ENCODE measurements at places on chromosomes 12 and 14.

DNA sequence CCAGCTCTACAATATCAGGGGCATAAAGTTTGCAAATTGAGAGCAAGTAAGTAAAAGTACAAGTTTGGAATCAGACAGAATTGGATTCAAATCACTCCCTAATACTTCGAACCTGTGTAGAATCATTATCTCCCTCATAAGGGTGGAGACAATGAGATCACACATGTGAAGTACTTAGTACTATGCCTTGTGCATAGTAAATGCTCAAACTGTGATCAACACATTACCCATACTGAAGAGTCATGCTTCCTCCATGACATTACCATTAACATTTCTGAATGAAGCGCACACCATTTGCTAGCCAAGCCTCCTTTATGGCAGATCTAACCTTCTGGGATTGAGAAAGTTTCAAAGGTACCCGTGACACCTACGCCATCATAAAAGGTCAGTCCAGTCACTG is 26.6 kb upstream of the NRDE2 start:
- no peak overlapping the region for H3K27ac ChIP-seq
- H3K36me3 ChIP-seq, result no peaks in the 10 kb centered on the region
- H3K4me1 ChIP-seq, result no peaks in the 10 kb centered on the region
- no peaks in the 10 kb centered on the region for H3K27me3 ChIP-seq

GRCh38 chr14:74804219-74804825 is 41.2 kb downstream of the YLPM1 start:
- no peaks in the 10 kb centered on the region for H3K27me3 ChIP-seq
- peak; percentile 17 for DNase-seq
- H3K36me3 ChIP-seq, result peaks cover 29% of the 10 kb centered on the region
- no peak overlapping the region for H3K4me3 ChIP-seq
- no peaks in the 10 kb centered on the region for H3K4me1 ChIP-seq
- no peak overlapping the region for H3K27ac ChIP-seq

DNA sequence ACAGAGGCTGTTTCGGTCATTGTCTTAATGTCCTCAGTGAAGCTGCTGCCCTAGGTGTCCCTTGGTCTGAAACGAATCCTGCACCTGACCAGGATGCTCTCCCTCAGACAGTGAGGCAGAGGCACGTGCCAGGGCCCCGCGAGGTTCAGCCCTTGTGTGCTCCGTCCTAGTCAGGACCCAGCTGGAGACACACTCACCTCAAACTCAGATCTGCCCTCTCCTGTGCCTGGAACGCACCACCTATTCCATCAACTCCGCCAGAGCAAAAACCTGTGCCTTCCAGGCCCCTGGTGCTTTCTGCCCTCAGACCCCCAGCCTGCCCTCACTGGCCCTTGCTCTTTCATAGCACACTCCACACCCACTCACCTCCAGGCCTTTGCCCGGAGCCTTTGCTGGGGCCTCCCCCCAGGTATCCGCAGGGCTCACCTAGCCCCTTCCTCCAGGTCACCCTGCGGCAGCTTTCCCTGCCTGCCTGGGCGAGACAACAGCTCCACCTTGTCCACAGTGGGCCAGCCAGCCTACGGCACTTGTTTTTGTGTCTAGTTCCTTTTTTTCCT is 150.6 kb downstream of the BCL11B start:
- no peak overlapping the region for H3K4me3 ChIP-seq
- H3K27ac ChIP-seq, result no peak overlapping the region
- no peaks in the 10 kb centered on the region for H3K4me1 ChIP-seq
- H3K27me3 ChIP-seq, result peaks cover 26% of the 10 kb centered on the region
- no peak for DNase-seq

DNA sequence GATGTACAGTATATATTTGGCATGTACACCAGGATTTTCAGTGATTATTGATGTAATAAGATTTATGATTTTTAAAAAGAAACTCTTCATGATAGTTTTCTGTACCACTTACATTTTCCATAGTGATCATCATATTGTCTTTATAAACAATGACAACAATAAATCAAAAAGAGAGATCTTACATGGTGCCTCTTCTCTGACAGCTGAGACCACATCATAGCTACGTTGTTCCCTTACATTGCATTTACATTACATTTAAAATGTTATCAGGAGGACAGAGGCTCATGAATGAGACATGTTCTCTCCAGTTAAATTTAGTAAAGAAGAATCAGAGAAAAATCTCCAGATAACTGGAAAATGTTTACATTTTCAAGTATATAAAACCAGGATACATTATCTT is 112.4 kb downstream of the PRKCH start:
- no peak for DNase-seq
- no peak overlapping the region for H3K4me3 ChIP-seq
- H3K36me3 ChIP-seq, result peaks cover under 1% of the 10 kb centered on the region
- no peaks in the 10 kb centered on the region for H3K27me3 ChIP-seq
- H3K4me1 ChIP-seq, result peaks cover 14% of the 10 kb centered on the region

DNA sequence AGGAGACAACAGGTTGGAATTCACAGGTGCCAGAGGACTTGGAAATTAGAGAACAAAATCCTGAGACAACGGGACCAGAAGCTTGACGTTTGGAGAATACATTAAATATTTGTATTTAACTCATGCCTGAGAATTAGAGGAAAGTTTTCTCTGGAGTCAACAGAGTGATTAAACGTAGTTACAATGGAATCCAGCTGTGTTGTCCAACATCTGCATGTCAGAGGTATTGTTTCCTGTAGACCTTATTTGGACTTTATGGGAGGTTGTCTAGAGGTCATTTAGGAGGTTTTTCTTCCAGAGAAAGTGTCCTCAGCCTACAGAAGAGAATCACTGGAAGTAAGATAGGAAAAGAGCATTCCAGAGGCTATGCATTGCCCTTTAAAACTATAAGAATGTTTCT is 45.1 kb upstream of the RERGL start:
- no peak for DNase-seq
- no peaks in the 10 kb centered on the region for H3K36me3 ChIP-seq
- H3K4me3 ChIP-seq, result no peak overlapping the region
- no peak overlapping the region for H3K27ac ChIP-seq

GRCh38 chr12:127588249-127588648 is 678.7 kb upstream of the TMEM132C start:
- DNase-seq, result no peak
- H3K36me3 ChIP-seq, result no peaks in the 10 kb centered on the region
- H3K27ac ChIP-seq, result no peak overlapping the region
- H3K27me3 ChIP-seq, result no peaks in the 10 kb centered on the region
- no peaks in the 10 kb centered on the region for H3K4me1 ChIP-seq

GRCh38 chr14:65002586-65003210 is 16.0 kb downstream of the FNTB start:
- no peak overlapping the region for H3K4me3 ChIP-seq
- DNase-seq, result no peak
- no peak overlapping the region for H3K27ac ChIP-seq
- no peaks in the 10 kb centered on the region for H3K27me3 ChIP-seq
- H3K36me3 ChIP-seq, result no peaks in the 10 kb centered on the region
- peaks cover 13% of the 10 kb centered on the region for H3K4me1 ChIP-seq

GRCh38 chr14:86798330-86798729 is 1194.7 kb downstream of the GALC start:
- H3K4me3 ChIP-seq, result no peak overlapping the region
- H3K4me1 ChIP-seq, result peaks cover 45% of the 10 kb centered on the region
- H3K27ac ChIP-seq, result no peak overlapping the region
- H3K36me3 ChIP-seq, result no peaks in the 10 kb centered on the region

GRCh38 chr12:128513831-128514230 is 246.9 kb downstream of the TMEM132C start:
- H3K4me3 ChIP-seq, result no peak overlapping the region
- no peak for DNase-seq
- no peaks in the 10 kb centered on the region for H3K36me3 ChIP-seq
- H3K27me3 ChIP-seq, result no peaks in the 10 kb centered on the region
- H3K27ac ChIP-seq, result no peak overlapping the region
- no peaks in the 10 kb centered on the region for H3K4me1 ChIP-seq

GRCh38 chr12:24201258-24201970 is 251.9 kb upstream of the SOX5 start:
- H3K36me3 ChIP-seq, result no peaks in the 10 kb centered on the region
- H3K4me3 ChIP-seq, result no peak overlapping the region
- peak; percentile 2 for DNase-seq
- no peak overlapping the region for H3K27ac ChIP-seq
- H3K4me1 ChIP-seq, result peaks cover 14% of the 10 kb centered on the region

GRCh38 chr12:108309674-108310312 is 29.3 kb downstream of the CMKLR1 start:
- no peaks in the 10 kb centered on the region for H3K27me3 ChIP-seq
- peaks cover 33% of the 10 kb centered on the region for H3K4me1 ChIP-seq
- H3K36me3 ChIP-seq, result peaks cover 4% of the 10 kb centered on the region
- no peak for DNase-seq
- no peak overlapping the region for H3K27ac ChIP-seq
- no peak overlapping the region for H3K4me3 ChIP-seq

- no peak for DNase-seq
- no peak overlapping the region for H3K27ac ChIP-seq
- no peak overlapping the region for H3K4me3 ChIP-seq
- H3K27me3 ChIP-seq, result no peaks in the 10 kb centered on the region
- H3K36me3 ChIP-seq, result peaks cover 18% of the 10 kb centered on the region
Observed at GRCh38 chr12:113932381-113933196, 33.5 kb downstream of the RBM19 start.

DNA sequence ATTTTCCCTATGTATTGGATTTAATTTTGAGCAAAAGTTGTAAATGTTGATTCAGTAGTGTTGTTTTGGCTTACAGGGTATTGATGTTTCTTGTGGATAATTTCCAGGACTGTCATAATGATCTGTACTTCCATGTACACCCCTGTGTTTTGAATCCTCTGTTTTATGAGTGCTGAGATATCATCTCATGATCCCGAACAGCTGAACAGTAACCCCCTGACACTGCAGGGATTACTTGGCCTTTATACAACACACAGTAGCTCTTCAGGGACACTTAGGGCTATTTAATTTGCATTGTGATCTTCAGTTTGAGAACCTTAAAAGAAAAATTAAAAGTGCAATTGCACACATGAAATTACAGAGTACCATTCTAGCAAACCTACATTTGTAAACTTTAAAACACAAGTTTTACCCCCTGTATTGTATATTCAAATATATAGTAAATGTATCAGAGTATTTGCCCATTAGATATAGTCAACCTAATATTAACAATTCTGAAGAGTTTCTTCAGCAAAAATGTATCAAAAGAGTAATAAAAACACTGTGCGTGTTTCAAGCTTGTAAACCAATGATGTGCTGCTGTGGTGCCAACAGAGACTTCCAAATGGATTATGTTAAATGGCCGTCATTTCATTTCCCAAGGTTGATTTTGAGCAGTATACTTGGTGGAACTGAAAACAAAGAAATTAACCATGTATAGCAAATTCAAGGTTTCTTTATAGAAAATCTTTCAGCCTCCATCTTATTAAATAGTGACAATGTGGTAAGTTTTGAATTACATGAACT is 27.9 kb upstream of the MYF6 start:
- H3K4me1 ChIP-seq, result no peaks in the 10 kb centered on the region
- DNase-seq, result no peak
- H3K4me3 ChIP-seq, result no peak overlapping the region
- no peak overlapping the region for H3K27ac ChIP-seq

DNA sequence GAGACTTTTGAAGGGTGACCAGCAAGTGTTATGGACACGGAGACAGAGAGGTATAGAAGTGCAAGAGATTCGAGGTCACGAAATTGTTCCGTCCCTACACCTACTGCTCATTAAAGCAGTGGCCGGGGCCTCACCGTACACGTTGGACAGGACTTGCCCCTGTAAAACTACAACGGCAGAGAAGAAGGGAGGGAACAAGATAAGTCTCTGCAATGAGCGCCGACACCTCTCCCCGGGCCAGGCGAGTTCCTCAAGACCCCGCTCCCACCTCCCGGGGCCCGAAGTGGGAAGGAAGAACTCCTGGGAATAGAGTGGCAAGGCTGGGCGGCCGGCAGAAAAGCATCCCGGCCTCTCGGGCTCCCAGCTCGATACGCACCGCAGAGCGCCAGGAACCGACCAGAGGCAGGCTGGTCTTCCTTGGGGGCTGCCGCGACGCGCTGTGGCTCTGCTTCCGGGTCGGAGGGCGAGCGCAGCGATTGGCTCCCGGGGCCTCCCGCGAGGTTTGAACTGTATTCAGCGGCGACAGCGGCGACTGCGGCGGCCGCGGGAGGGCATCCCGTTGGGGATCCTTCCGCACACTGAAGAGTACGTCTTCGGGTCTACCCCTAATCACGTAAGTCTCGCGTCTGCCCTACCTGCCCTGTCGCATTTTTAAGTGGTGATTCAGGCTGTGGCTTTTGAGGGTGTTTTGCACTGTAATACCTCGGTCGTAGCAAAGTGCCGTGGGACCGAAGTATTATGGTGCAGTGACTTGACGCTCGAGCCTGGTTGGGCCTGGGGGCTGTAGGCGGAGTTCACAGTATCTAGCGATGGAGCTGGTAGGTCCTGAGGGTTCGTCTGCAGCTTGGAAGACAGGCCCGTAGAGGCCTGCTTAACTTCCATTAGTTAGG is at the start of the genes NUP37 and PARPBP:
TSS of gene NUP37 (minus strand) at position 441 of the 890 bp plus-strand sequence. CDS start 1,596 bp downstream, outside the sequence.
TSS of gene PARPBP (plus strand) at position 510 of the 890 bp plus-strand sequence. CDS start 3,706 bp downstream, outside the sequence.
- peaks cover 9% of the 10 kb centered on the region for H3K4me1 ChIP-seq
- no peaks in the 10 kb centered on the region for H3K27me3 ChIP-seq
- peak within 1 kb of the TSS; percentile 87 for H3K4me3 ChIP-seq
- DNase-seq, result peak; percentile 97

DNA sequence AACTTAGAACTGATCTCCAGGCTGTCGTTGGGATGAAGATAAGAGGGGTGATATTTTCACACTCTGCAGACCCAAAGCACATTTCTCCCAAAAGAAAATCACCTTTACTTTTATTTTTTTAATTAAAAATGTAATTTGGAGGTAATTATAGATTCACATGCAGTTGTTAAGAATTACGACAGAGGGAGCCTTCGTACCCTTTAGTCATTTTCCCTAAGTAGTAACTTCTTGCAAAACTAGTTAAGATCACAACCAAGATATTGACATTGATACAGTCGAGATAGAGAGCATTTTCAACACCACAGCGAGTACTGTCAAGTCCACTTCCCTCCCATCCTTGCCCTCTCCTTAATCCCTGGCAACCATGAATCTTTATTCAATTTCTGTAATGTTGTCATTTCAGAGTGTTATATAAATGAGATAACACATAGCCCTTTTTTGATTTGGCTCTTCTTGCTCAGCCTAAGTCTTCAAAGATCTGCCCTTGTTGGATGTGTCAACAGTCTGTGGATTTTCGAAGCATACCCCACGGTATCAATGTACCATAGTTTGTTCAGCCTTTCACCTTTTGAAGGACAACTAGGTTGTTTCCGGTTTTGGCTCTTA is 39.6 kb downstream of the DNAH10 start:
- no peak overlapping the region for H3K4me3 ChIP-seq
- peaks cover 46% of the 10 kb centered on the region for H3K27me3 ChIP-seq
- no peaks in the 10 kb centered on the region for H3K36me3 ChIP-seq
- DNase-seq, result no peak

GRCh38 chr14:47226877-47227520 is 448.4 kb downstream of the MDGA2 start:
- no peaks in the 10 kb centered on the region for H3K36me3 ChIP-seq
- no peaks in the 10 kb centered on the region for H3K4me1 ChIP-seq
- DNase-seq, result no peak
- no peak overlapping the region for H3K4me3 ChIP-seq
- H3K27ac ChIP-seq, result no peak overlapping the region

- H3K36me3 ChIP-seq, result no peaks in the 10 kb centered on the region
- no peaks in the 10 kb centered on the region for H3K4me1 ChIP-seq
- H3K27me3 ChIP-seq, result no peaks in the 10 kb centered on the region
- H3K4me3 ChIP-seq, result no peak overlapping the region
Observed at GRCh38 chr12:87066326-87066725, 810.1 kb upstream of the MGAT4C start.

- peaks cover 51% of the 10 kb centered on the region for H3K36me3 ChIP-seq
- H3K27me3 ChIP-seq, result no peaks in the 10 kb centered on the region
- H3K4me1 ChIP-seq, result peaks cover 84% of the 10 kb centered on the region
- H3K4me3 ChIP-seq, result peak overlapping the region; percentile 62
- DNase-seq, result peak; percentile 57
- H3K27ac ChIP-seq, result peak overlapping the region; percentile 88
Observed at GRCh38 chr12:71162832-71163763, 5.3 kb upstream of the TSPAN8 start.
